ENCODE measurements at places on chromosomes 3 and 15. TPM values are rescaled to one million over a fixed set of nuclear protein-coding genes. Genes with fewer than 3 reads are reported as not detected.
A peak's percentile ranks its signal among the peaks of the same experiment; 100 is the strongest.

- DNase-seq = peak; percentile 86
Observed at GRCh38 chr15:98865397-98866339, 141.9 kb downstream of the PGPEP1L start.

DNA sequence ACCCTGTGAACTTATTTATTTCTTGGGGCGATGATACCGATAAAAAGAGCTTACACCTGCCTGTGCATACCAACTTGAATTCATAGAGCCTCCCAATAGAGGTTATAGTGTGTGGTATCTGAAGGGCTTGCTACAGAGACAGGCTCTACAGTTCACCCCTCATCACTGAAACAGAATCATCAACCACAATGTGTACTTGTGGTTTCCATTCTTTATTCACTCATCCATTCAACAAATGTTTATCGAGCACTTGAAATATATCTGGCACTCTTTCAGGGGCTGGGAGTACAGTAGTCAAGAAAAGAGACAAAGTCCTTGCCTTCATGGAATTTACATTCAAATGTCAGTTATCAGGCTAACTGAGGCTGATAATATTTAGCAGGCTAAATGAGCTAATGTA, 134.4 kb upstream of the SKOR1 start:
- DNase-seq = no peak

- no peak for DNase-seq
Observed at GRCh38 chr3:197801891-197802778, 11.1 kb downstream of the LRCH3 start.

GRCh38 chr15:52746162-52746757, 43.9 kb downstream of the ONECUT1 start:
- DNase-seq = no peak

DNA sequence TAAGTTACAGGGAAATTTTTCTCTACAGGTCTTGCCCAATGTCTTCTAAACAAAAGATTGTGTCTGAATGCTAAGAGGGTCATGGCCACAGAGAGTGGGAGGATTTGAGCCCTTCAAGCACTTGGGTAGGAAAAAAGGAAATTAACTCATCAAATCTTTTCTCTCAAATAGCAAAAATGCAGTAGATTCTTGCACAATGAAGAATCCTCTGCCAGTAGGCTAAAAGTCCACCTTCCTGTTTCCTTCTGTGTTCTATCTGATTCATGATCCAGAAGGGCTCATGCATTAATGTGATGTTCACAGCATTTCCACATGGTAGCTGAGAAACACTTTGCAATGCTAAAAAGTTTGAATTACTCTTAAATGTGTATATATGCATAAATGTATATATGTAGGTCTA, 177.1 kb downstream of the CD47 start:
- no peak for DNase-seq

The DNAH12 gene
- total RNA-seq = 0.02 TPM

The IL5RA gene
- 0.17 TPM for total RNA-seq

- peak; percentile 13 for DNase-seq
Observed at GRCh38 chr15:75176396-75176761, 25.3 kb upstream of the C15orf39 start.

The ACKR2 gene
- 0.92 TPM for total RNA-seq

DNA sequence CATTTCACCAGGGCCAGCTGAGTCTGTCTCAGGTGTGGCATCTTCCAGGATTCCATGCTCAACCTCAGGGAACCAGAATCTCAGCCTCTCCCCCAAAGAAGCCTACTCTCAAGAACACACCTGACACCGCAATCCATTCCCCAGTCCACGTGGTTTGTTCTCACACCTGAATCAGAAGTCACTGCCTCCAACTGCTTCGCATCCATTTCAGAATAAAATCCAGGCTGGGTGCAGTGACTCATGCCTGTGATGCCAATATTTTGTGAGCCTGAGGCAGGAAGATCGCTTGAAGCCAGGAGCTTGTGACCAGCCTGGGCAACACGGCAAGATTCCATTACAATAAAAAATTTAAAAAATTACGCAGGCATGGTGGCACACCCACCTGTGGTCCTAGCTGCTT, 212.2 kb downstream of the FOXP1 start:
- DNase-seq = no peak

- no peak for DNase-seq
Observed at GRCh38 chr3:43028001-43028400, 48.9 kb downstream of the GASK1A start.

DNA sequence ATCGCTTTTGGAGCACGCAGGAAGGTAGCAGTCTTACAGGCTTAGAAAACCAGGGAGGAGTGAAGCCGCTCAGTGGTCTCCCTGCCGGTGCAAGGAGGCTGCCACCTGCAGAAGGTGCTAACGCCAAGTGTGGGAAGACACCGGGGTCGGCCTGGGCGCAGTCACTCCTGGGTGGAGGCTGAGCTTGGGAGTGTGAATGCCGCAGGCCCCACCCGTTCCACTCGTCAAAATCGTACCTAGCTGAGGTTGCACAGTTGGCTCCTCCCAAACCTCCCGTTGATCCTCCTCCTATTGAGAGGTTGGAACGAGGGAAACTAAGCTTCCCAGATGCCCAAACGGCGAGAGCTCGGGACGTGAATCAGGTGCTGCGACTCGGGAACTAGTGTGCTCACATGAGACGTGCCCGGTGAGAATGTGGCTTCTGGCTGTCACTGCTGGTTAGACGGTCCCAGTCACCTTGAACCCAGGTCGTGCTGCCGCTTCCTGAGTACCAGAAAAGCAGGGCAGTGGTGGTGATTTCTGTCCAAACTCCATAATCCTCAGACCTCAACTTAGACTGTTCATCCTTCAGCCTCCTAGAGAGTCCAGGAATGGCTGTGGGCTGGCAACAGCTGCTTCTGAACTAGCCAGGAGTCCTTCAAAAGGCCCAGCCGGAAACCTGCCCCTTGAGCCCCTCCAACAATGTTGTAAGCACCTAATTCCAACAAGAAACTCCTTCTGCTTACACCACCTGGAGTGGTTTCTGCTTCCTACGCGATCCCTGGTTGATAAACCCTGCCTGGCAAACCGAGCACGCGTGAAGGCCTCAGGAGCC, 156.0 kb downstream of the XXYLT1 start:
- no peak for DNase-seq

DNA sequence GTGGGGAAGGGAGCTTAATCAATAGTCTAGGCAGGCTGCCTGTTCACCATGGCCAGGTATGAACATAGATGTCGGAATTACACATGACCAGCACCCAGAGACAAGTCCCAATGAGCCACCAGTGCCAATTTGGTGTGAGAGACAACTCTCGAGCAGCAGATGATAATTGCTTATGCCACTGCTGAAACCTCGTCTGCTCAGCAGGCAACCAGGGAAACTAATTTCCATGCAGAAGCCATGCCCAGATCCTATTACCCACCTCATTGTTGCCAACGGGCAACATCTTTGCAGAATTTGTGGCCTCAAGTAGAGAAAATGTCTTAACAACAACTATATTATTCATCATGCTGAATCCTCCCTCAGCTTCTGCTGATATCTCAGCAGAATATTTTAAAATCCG, 84.9 kb downstream of the CGGBP1 start:
- DNase-seq = no peak

The AP3B2 gene
- 0.84 TPM for total RNA-seq

The CACNA1D gene
- 1.0 TPM for total RNA-seq

Data from left ventricle myocardium superior (tissue), 1 donor.